Hepatic stellate cell (primary cell): ENCODE measurements at places on chromosomes 5 and 9.

DNA sequence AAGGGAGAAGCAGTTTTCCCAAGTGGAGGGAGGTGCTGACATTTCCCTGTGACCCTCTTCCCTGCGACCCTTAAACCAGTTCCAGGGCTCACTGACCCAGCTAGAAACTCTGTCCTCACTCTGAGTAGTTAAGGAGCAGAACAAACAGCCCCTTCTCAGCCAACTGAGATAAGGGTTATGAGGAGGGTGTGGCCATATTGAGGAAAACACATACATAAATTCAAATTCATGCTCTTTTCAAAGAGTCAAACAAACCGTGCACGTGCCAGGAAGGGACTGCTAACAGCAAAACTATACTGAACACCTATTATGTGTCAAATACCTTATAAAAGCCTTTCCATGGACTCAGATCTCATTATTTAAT is 4.9 kb upstream of the AKNA start:
- no peak for DNase-seq

- no peak for DNase-seq
Measured at GRCh38 chr5:139038613-139039305, 159.4 kb downstream of the SIL1 start.

DNA sequence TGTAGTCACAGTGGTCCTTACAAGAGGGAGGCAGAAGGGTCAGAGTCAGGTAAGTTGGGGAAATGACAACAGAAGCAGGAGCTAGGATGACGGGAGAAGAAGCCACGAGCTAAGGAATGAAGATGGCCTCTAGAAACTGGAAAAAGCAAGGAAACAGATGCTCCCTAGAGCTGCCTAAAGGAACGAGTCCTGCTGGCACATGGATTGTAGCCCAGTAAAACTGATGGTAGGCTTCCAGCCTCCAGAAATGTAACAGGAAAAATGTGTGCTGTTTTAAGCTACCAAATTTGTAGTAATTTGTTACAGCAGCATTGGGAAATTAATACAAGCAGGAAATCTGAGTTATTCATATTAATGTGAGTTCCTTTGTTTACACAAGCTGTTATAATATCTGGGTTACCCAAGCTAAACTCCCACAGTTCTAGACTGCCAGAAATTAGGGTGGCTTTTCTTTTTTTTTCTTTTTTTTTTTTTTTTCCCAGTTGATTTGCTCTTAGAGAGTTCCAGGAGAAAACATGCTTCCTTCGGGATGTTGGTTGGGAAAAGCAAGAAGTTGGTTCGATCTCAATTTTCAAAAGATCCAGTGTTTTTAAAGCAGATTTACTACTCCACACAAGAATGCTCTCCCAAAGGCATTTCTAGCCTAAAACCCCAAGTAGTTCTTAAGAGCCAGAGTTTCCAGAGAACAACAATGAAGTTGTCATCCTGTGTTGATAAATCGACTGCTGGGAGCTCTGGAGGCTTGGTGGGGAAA is 400.0 kb upstream of the SLC24A2 start:
- DNase-seq, result no peak

GRCh38 chr5:178785999-178786398 is 55.5 kb upstream of the ZNF354A start:
- peak; percentile 47 for DNase-seq

DNA sequence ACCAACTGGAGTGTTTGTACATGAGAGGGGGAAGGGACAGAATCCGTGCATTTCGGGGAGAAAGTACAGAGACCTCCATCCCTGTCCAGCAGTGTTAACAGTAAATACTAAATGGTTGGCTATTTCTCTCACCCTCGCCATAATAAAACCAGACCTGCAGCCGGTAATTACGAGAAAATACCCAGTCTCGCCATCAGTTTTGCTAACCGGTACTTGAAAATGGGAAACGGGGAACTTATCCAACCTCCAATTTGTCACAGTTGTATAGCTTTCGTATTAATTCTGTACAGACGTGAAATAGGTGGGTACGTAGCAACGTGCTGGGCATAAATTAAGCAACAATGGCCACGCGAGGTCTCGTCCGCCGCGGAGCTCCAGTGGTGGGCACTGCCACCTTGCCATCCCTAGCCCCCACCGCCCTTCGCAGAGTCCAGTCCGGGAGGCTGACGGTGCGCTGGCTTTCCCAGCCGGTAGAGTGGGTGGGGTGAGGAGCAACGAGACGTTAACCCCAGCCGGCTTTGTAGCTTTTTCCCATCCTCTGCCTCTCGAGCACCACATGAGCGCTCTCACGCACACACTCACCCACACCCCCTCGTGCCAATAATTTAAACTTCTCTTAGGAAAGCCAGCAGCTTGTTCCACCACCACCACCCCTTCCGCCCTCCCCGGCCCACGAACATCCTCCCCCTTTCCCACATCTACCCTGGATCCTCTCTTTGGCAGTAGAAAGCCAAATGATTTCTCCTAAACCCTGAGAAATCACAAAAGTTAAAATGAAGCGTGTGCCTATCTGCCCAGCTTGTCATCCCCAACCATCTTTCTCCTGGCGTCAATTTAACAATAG is 1.8 kb downstream of the ELAVL2 start:
- no peak for DNase-seq

DNA sequence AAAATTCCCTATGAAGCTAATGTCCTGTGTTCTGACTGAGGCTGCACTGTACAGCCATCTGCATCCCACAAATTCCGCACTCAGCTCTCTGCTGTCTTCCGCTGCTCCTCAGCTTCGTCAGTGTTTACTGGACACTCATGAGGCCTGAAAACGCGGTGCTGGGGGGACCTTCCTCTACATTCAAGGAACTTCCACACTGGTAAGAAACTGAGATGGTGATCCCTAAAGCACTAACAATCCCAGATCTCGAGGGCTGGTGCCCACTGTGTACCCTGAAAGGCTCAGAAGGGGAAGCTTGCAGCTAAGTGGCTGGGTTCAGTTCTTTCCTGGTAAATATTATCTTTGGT is 117.9 kb downstream of the NRG2 start:
- no peak for DNase-seq

- no peak for DNase-seq
Measured at GRCh38 chr5:80250801-80251200, 5.0 kb downstream of the SERINC5 start.

- DNase-seq, result peak; percentile 47
Measured at GRCh38 chr5:120388016-120388781, 75.9 kb upstream of the PRR16 start.

DNA sequence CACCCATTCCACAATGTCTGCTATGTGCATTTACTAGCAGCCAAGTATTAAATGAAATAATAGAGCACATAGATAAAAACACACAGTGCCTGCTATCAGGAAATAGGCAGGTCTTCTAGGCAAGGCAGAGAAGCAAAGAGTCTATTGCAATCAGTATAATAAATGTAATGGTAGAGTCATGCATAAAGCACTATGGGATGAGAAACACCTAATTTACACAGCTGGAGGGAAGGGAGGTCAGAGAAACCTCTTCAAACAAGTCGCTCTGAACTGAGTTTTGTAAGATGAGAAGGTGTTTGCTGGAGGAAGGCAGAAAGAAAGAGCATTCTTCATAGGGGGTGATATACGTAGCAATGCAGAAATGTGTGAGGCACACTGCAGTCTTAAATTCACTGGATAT is 341.0 kb upstream of the DMAC1 start:
- DNase-seq, result no peak
